ENCODE measurements at places on chromosomes 16 and 17.

DNA sequence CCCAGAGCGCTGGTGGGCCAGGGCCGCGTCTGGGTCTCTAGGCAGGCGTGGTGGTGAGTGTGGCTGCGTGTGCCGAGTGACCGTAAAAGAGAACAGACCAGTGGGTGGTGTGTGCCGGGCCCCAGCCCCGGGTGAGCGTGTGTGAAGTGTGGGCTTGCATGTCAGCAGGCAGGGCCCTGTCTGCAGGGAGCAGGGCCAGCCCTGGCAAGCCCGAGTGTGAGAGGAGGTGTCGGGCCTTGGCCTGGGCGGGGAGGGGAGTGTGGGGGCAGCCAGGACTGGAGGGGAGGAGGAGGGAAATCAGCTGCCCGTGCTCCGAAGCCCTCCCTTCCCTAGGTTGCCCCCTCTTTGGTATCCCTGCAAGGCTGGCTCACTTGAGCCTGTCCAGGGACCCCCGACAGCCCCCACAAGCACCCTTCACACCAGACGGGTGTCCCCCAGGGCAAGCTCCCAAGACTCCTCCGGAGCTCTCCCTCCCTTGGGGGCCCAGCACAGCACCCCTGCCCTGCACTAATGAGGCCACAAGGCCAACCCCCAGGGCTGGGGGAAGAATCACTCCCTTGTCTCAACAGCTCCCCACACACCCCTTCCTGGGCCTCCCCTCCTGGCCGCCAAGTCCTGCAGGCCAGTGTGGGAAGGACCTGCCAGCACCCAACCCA lies 1.9 kb downstream of the USH1G start:
- no peak for DNase-seq

DNA sequence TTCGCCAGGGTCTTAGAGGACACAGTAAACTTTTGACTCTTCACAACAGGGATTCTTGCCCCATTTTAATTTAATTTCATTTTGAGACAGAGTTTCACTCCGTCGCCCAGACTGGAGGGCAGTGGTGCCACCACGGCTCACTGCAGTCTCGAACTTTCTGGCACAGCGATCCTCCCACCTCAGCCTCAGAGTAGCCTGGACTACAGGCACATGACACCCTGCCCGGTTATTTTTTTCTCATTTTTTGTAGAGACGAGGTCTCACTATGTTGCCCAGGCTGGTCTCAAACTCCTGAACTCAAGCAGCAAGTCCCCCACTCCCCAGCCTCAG lies 329 bp upstream of the NLE1 start:
- no peak for DNase-seq

DNA sequence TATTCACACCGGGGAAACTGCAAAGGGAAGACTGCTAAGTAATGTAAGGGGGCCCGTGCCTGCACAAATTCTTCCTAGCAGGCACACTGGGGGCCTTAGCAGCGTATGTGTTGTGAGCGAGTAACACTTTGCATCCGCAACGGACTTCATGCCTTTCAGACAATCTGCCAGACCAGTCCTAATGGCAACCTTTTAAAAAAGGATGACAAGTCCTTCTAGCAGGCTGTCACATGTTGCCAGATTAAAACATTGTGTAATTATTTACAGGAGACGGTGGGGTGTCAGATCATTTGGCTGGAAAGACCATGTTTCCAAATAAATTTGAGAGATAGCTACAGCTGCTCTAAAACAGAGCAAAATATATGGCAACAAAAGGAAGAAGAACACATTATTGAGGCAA lies 46.1 kb downstream of the CPPED1 start:
- DNase-seq, result no peak

- DNase-seq, result no peak
Measured at GRCh38 chr17:13996748-13997147, 72.6 kb upstream of the COX10 start.

DNA sequence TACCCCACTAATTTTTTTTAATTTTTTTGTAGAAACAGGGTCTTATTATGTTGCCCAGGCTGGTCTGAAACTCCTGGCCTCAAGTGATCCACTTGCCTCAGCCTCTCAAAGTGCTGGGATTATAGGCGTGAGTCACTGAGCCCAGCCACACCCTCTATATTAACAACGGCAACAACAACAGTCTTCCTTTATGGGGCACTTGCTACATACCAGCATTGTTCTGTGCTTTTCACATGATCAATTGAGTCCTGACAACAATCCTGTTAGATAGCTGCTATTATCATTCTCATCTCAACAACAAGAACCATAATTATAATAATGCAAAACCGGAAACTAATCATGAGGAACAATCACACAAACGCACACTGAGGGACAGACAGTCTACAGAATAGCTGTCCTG lies 12.6 kb upstream of the ARL5C start:
- DNase-seq, result no peak

- DNase-seq, result peak; percentile 74
Measured at GRCh38 chr17:40486522-40487370, 14.7 kb downstream of the TNS4 start.

GRCh38 chr17:80198144-80198661 lies 21.9 kb downstream of the SGSH start:
- DNase-seq, result no peak

GRCh38 chr17:48051283-48051682 lies 3.1 kb downstream of the NFE2L1 start:
- no peak for DNase-seq
